ENCODE measurements at places on chromosomes 1 and 21. TPM values are rescaled to one million over a fixed set of nuclear protein-coding genes. Genes with fewer than 3 reads are reported as not detected.
A peak's percentile ranks its signal among the peaks of the same experiment; 100 is the strongest.

Gene FBXO2
- total RNA-seq, result 12.5 TPM

Gene TMOD4
- not detected for total RNA-seq

Gene ABCB10
- total RNA-seq, result 23.7 TPM

Gene ANGPTL7
- total RNA-seq, result not detected

Gene KPRP
- not detected for total RNA-seq

Gene MMEL1
- 4.5 TPM for total RNA-seq

Gene TENT5C
- total RNA-seq, result 9.0 TPM

Gene TSPAN1
- 66.1 TPM for total RNA-seq

Gene CCDC181
- total RNA-seq, result not detected

Gene HES3
- total RNA-seq, result not detected

Gene RAB3B
- under 0.01 TPM for total RNA-seq

GRCh38 chr1:72366466-72366865, 84.1 kb upstream of the NEGR1 start:
- DNase-seq, result peak; percentile 32

GRCh38 chr1:214224611-214225354, 56.2 kb upstream of the SMYD2 start:
- peak; percentile 62 for DNase-seq

DNA sequence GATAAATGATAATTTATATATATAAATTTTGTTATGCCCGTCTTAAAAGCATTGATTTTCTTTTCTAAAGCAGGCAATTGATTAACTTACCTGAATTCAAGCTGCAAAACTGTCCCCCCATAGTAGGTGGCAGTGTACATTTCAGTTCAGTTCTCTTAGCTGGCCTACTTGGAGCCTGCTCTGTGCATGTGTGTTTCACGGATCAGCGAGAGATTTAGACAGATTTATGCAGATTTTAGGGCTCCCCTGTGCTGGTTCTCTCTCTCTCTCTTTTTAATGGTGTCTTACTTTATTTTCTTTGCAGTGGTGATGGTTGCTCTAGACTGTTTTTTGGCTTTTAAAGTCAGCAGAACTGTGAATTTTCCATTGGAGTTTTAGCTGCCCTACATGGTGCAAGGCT, 30.7 kb downstream of the CLIC4 start:
- no peak for DNase-seq

- no peak for DNase-seq
Observed at GRCh38 chr1:185111873-185112272, 44.9 kb downstream of the TRMT1L start.

DNA sequence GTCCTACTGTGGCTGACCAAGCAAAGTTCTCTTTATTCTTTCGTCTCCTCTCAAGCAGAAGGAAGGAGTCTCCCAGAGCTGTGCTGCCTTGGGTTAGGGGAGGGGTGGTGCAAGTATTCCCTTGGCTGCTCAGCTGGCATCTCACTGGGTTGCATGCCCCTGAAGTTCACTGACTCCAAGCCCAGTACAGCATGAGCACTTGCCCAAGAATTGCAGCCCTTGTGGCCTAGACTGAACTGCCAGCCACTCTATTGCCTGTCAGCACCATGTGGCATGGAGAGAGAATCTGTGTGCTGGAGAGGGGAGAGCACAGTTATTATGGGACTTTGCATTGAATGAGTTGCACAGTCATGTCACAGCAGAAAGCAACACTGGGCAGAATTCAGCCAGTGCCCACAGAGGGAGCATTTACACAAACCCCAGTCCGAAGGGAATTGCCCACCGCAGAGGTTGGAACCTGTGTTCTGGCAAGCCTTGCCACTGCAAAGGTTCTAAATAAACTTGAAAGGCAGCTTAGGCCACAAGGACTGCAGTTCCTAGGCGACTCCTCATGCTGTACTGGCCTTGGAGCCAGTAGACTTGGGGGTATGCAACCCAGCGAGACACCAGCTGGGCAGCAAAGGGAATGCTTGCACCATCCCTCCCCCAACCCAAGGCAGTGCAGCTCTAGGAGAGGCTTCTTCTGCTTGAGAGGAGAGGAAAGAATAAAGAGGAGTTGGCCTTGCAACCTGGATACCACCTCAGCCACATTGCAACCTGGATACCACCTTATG, 28.8 kb downstream of the DR1 start:
- no peak for DNase-seq

GRCh38 chr1:214532070-214532469, 19.3 kb downstream of the PTPN14 start:
- DNase-seq, result no peak

DNA sequence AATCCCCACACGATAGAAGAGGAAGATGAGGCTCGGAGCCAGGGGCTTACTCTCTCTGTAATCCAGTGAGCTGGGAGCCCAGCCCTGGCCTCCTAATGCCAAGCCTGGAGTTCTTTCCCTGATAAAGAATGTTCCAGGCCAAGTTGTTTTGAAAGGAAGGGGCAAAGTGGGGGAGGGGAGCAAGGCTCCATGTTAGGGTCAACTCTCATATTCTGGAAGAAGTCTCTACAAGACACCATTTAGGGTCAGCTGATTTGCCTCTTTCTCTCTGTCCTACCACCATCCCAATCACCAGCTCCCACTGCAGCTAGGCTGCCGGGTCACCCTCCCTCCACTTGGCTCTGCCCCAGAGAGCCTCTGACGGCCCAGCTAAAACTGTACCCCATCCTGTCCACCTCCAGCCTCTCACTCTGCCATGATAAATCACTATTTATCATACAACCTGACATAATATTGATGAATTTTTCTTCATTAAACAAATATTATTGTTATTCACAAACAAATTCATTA, 95.0 kb downstream of the GLIS1 start:
- no peak for DNase-seq

GRCh38 chr1:3038113-3038551, 16.9 kb downstream of the ACTRT2 start:
- DNase-seq, result no peak

GRCh38 chr1:106072909-106073600, 983.4 kb upstream of the PRMT6 start:
- DNase-seq, result no peak

DNA sequence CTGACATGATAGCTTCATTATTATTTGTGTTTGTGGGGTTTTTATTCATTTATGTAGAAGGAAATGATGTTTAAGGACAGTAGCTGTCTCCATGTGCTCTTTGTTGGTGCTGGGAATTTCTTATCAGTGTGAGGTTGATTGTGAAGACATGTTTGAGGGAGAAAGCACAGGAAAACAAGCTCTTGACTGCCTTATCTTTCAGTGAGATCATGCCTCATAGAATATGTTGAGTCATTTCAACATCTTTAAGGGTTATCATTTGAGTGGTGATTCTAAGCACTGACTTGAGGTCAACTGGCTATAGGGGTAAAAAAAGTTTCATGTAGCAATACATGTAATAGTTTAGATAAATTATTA, 405.1 kb upstream of the ADAMTS5 start:
- DNase-seq, result no peak

GRCh38 chr1:161420763-161421455, 53.2 kb upstream of the CFAP126 start:
- DNase-seq, result peak; percentile 33

- DNase-seq, result no peak
Observed at GRCh38 chr1:70411360-70411844, 334 bp downstream of the CTH start.

DNA sequence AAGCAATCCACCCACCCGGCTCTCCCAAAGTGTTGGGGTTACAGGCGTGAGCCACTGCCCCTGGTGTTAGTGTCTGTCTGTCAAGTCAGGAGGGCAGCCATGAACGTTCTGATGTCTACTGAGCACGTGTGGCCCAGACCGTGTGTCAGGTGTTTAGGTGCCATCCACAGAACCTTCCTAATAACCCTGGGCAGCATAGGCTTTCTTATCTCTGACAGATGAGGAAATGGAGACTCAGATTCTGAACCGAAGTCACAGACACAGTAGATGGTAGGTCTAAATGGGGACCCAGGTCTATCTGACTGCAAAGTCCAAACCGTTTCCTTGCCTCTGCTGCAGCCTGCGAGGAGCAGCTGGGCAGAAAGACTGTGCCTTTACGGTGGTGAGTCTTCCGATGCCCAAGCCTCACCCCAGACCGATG, 622 bp upstream of the IL6R start:
- no peak for DNase-seq

GRCh38 chr1:59089036-59089798, 207.7 kb upstream of the FGGY start:
- DNase-seq, result no peak

- DNase-seq, result no peak
Observed at GRCh38 chr1:56429288-56429687, 150.1 kb downstream of the PLPP3 start.

All from stomach (tissue), 19 donors.